ENCODE measurements at places on chromosomes 2 and 18. TPM values are rescaled to one million over a fixed set of nuclear protein-coding genes. Genes with fewer than 3 reads are reported as not detected.

KCNK3 gene
- total RNA-seq = not detected

MYO5B gene
- 0.02 TPM for total RNA-seq

PROKR1 gene
- total RNA-seq = not detected

- DNase-seq = no peak
Measured at GRCh38 chr2:149156971-149157740, 118.7 kb downstream of the LYPD6B start.

DNA sequence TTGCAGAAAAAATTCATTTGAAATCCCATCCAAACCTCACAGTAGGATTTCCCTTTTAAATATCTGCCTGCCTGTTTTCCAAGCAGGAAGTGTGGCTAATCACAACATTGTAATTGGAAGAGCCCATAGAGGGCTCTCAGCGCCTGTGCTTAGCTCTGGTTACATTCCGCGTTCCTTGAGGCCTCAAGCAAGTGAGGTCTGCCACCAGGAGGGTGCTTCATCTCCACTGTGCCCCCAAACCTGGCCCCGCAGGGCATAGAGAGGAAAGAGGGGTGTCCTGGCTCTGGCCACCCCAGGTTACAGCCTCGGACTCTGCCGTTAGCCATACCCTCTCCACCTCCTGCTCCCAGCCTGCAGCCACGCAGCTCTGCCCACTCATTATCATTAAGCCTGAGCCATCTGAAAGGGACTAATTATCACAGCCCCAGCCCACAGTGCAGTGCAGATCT is 214.8 kb downstream of the SP3 start:
- no peak for DNase-seq

- DNase-seq = no peak
Measured at GRCh38 chr2:159684796-159685195, 27.5 kb upstream of the MARCHF7 start.

DNA sequence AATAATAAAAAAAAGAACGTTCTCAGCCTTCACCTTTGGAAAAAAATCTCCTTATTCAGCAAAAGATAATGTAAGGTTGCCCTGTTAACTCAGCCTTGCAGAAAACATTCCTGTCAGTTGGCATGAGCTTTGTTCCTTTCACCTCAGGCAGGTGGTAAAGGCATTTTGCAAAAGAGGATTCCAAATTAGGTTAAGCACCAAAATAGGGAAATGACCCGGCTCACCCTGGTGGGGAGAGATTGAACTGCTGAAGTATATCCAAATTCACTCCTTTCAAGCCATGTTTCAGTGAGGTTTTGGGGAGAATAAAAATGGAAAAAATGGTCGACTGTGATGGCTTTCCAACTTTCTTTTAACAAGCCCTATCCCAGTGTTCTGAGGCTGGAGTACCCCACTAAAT is 1988.8 kb upstream of the PIK3C3 start:
- DNase-seq = no peak

DNA sequence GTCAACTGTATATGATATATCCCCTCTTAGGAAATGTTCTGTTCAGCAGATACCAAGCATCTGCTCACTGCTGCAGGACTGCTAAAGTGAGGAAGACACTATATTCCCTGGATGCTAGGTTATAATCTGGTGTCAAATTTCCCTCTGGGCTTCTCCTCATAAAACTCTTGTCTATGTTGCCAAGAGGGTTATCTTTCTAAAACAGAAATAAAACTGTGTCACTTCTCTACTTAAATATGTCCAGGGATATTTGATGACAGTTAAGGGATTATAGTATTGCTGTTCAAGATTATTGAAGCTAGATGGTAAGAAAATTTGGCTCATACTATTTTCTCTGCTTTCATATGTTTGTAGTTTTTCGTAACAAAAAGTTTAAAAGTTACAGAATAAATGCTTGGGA is 30.5 kb upstream of the SNRNP27 start:
- DNase-seq = no peak

DNA sequence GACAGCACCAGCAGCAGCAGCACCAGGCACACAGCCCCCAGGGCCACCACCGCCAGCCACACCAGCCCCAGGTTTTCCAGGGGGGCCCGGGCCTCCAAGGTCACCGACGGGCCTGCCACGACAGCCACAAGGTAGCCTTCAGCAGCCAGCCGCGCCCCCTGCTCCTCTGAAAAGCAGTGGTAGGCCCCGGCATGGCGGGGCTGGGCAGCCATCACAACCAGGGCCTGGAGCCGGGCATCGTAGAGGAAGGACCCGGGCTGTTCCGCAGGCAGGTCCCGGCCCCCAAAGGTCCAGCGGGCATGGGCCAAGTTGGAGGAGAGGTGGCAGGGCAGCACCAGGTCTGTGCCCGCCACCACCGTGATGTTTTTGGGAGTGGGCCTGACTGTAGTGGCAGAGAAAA is 3.3 kb upstream of the ANKRD39 start:
- no peak for DNase-seq

DNA sequence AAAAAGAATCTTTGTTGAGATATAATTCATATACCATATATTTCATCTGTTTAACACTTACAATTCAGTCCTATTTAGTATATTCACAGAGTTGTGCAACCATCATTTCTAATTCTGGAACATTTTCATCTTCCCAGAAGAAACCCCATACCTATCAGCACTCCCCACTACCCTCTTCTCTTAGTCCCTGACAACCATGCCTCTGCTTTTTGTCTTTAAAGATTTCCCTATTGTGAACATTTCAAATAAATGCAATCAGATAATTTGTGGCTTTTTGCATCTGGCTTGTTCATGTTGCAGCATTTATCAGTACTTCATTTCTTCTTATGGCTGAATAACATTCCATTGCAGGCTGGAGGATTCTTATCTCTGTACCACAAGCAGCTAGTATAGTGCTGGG is 305.9 kb upstream of the MEX3C start:
- no peak for DNase-seq
